NCI-H1105 treated with DMSO at 0.1 percent for 48 hours (cell line): ENCODE measurements at places on chromosomes 11 and 22.
A peak's percentile ranks its signal among the peaks of the same experiment; 100 is the strongest.

DNA sequence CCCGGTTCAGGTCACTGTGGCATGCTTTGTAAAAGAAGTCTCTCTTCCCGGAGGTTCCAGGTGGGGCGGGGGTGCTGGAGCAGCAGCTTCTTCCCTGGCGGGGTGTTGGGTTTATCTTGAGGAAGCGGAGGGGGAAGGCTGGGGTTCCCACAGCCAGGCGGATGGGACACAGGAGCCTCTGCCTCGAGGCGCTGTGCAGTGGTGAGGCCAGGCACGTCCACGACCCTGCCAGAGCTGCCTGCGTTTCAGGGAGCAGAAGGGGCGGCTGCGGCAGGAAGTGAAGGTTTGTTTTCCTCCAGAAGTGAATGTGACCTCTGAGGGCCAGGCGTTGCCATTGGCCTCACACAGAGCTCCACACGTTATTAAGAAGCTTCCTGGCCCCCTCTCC lies 20.1 kb upstream of the ADORA2A start:
- no peak for DNase-seq

- no peak for DNase-seq
These were observed 5.2 kb downstream of the SCYL1 start for GRCh38 chr11:65530157-65530496.

DNA sequence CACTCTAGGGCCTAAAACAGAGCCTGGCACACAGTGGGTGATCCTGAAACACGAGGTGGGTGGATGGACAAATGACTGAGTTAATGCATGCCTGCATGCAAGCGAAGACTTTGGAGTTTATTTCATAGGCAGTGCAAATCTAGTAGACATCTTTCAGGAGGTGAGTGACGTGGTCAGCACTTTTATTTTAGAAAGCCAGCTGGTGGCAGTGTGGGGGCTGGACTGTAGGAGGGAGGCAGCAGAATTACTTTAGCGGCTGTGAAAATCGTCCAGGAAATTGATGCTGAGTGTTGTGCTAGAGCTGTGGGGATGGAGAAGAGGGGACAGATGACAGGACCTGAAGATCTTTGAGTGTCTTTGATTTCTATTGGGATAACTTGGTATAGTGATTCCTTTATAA lies 47.1 kb downstream of the BMAL1 start:
- no peak for DNase-seq

- DNase-seq = no peak
These were observed 5.7 kb downstream of the C11orf54 start for GRCh38 chr11:93747122-93747521.

DNA sequence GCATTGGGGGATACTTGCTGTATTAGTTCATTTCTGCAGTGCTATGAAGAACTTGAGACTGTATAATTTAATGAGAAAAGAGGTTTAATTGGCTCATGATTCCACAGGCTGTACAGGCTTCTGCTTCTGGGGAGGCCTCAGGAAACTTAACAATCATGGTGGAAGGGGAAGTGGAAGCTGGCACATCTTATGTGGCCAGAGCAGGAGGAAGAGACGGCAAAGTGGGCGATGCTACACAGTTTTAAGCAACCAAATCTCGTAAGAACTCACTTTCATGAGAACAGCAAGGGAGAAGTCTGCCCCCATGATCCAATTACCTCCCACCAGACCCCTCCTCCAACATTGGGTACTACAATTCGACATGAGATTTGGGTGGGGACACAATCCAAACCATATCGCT lies 55.1 kb downstream of the TMPRSS5 start:
- DNase-seq = no peak

GRCh38 chr11:113436672-113437252 lies 38.4 kb downstream of the DRD2 start:
- DNase-seq = no peak

DNA sequence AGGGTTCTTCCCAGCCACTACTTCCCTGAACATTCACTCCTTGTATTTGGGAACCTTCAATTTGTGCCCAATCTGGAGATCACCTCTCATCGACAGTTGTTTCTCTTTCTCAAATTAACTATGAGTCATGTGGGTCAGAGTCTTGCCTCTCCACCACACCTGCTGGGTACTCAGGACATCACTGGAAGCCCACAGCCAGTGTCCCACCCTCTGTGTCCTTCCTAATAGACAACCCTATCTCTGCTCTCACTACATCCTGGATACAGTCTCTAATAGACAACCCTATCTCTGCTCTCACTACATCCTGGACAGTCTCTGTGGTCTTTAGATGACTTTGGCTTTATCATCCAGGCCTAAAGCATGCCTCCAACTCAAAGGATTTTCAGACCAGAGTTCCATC lies 70.1 kb downstream of the ARL14EP start:
- DNase-seq = no peak

GRCh38 chr11:122808478-122808869 lies 29.8 kb upstream of the CRTAM start:
- DNase-seq = no peak

DNA sequence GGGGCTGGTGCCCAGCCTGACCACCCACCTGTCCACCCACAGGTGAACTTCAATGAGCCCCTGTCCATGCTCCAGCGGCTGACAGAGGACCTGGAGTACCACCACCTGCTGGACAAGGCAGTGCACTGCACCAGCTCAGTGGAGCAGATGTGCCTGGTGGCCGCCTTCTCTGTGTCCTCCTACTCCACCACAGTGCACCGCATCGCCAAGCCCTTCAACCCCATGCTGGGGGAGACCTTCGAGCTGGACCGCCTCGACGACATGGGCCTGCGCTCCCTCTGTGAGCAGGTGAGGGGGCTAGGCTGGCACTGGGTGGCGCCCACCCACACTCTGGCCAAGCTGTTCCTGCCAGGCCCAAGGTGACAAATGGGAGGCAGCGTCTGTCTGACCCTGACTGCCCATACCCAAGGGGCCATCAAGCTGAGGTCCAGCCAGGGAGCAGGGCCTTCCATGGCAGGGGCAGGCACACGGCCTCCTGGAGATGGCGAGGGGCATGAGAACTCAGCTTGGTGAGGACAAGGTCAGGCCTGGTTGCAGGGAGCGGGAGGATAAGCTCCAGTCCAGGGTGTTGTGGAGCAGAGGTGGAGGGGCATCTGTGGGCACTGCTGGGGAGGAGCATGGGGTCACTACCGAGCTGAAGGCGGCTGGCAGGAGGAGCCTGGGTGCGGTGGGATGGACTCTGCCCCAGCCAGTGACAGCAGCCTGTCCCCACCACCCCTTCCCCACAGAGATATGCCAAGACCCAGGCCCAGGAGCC lies 77.7 kb downstream of the MORC2 start:
- DNase-seq = no peak

DNA sequence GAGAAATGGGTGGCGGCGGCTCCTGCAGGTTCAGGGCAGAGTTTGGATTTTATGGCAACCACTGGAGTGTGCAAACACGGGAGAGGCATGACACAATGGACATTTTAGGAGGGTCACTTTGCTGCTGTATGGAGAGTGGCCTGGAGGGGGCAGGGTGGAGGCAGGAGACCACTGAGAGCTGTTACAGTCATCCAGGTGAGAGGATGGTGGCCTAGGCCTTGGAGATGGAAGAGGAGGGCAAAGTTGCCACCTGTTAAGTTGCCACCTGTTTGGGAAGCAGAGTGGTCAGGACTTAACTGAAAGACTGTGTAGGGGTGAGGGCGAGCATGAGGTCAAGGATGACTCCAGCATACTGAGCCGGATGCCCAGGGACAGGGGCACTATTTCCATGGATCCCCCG lies 2.3 kb upstream of the RAD9A start:
- DNase-seq = peak; percentile 33

DNA sequence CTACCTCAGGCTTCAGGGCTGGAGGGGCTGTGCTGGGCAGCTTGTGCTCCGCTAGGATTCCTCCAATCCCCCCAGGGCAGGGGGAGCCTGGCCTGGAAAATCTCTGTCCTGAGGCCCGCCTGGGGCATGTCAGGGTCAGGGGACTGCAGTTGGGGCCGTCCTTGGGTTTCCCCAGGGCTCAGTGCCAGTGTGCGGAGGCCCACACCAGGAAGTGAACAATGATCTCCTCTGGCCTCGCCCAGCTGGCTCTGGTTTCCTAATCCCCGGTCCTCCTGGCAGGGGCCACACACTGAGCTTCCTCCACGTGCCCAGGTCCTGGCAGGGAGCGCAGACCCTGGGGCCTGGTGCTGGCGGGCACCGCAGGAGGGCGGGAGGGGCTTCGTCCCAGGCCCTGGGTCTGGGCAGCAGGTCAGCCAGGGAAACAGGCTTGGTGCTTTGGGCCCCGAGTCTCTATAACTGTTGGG lies 1.4 kb upstream of the MUC2 start:
- DNase-seq = no peak

DNA sequence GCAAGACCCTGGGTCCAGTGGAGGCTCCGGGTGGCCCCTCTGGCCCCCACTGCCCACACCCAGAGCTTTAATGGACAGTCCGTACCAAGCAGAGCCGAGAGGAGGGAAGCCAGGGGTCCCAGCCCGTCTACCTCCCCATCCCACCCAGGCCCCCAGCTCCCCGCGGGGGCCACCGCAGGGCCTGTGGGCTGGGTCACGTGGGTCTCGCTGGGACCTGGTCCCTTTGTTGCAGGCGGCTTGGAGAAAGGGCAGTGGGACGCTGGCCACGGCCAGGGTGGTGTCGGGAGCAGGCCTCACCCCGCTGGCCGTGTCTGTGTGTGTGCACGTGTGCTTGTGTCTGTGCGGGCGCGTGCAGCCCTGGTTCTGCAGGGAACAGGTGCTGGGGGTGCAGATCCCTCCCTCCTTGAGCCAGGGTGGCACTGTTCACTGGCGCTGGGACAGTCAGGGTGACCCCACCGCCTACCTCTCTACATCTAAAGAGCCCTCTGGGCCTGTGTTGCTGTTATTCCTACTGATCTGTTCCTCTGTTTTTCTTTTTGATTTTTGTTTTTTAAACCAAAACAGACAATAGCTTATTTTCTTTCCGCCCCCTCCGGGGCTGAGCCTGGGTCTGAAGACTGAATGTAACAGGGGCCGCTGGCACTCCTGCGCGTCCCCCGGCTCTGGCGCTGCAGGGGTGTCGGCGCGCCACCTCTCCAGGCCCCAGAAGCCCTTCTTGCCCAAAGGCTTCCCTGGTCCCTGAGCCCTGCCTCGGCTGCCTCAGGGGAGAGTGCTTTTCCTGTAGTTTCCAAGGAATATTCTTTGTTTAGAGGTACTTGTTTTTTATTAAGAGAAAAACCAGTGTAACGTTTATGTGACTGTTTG lies 20.1 kb upstream of the TMEM191C start:
- DNase-seq = no peak

DNA sequence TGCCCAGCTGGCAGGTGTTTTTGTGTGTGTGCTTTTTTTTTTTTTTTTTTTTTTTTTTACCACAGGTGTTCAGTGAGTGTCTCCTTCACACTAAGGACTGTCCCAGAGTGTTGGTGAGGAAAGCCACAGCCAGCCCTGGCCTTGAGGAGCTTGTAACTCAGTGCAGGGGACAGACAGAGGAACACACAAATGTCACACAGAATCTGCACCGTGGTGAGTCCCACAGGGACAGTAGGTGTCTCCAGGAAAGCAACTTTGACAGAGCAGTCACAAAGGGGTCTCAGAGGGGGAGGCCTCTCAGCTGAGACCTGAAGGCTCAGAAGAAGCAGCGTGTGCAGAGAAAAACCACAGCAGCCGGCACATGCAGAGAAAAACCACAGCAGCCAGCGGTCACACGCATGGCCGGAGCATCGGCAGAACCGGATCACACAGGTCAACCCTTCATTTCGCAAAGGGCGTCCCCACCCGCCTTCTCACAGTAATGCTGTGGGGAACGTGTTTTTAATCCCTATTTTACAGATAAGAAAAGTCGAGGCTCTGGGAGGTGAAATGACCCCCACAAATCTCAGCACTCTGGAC lies 101.7 kb upstream of the PRR5 start:
- DNase-seq = no peak

GRCh38 chr11:113862435-113862834 lies 12.9 kb downstream of the USP28 start:
- no peak for DNase-seq

- DNase-seq = no peak
These were observed 72.8 kb downstream of the FLI1 start for GRCh38 chr11:128766591-128767081.

- DNase-seq = no peak
These were observed 11.6 kb downstream of the TANGO2 start for GRCh38 chr22:20032407-20032991.

DNA sequence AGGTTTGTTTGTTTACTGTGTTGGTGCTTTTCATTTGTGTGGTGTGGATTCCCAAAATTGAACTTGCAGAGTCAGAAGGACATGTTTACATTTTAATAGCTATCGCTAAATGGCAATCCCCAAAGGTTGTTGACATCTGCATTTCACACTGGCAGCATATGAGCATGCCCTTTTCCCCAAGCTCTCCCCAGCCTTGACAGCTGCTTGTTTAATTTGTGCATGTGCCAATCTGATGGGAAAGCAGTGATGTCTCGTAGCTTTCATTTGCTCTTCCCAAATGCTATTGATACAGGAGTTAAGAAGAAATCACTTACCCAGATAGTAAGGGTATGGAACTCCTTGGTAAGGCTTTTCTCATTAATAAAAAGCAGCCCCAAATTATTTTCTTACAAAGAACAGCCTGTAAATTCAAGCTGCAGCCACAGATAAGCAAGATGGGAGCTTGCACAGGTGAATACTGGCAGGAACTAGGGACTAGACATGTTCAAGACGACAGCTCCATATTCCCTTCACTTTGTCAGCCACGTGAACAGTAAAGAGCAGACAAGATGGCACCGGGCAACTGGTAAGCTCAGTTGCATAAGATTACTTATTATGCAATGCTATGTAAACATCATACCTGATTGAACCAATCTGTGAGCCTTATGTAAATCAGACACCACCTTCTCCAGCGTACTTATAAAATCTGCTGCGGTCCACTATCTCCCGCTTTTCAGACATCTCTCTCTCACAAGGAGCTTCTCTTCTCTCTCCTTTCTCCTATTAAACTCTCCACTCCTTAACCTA lies 87.4 kb downstream of the IGLL5 start:
- DNase-seq = peak; percentile 64

DNA sequence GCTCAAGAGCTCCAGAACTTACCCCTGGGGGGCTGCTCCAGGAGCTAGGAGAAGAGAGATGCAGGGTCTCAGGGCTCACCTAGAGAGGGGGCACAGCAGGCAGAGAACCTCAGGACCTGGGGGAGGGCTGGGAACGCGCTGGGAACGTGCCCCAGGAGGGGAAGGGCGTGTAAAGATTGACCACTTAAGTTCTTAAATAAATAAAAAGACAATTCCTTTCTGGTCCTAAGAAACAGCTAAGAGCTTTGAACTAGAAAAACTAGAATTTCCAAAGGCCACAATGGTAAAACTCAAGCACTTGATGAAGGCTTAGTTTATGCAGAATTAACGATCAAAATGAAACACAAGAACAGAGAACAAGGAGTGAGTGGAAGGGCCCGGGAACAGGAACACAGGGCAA lies 89.1 kb downstream of the CELSR1 start:
- DNase-seq = no peak

- DNase-seq = no peak
These were observed 10.8 kb downstream of the SYT12 start for GRCh38 chr11:67033661-67034166.
